Stimulated activated naive CD8-positive, alpha-beta T cell treated with anti-CD3 and anti-CD28 coated beads, Interleukin-15, Interleukin-2, amounts not matched to agents 100 U/mL and 50 U/mL, for 24 hours (primary cell): ENCODE measurements at places on chromosomes 6 and 20.

DNA sequence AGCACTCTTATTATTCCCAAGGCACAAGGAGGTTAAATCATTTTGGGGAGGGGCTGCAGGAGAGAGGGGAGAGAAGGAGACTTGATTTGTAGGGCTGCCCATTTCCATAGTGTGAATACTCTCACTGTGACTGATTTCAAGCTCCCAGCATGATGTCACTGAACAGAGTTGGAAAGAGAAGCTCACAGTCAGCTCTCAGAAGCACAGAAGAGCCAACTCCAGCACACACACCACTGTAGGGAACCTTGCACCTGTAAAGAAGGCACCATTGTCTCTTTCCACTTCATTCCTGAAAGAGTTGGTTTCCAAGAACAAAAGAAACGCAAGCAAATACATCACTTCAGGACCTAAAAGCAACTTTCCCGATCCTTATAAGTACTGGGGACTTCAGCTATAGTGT, 12.7 kb upstream of the STK35 start:
- no peak for DNase-seq

DNA sequence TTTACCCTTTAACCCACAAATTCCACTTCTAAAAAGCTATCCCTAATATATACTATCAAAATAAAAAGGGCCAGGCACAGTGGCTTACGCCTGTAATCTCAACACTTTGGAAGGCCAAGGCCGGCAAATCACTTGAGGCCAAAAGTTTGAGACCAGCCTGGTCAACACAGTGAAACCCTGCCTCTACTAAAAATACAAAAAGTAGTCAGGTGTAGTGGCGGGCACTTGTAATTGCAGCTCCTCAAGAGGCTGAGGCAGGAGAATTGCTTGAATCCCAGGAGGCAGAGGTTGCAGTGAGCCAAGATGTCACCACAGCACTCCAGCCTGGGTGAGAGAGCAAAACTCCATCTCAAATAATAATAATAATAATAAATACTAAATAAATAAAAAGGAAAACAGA, 82.5 kb downstream of the TRIM27 start:
- no peak for DNase-seq

DNA sequence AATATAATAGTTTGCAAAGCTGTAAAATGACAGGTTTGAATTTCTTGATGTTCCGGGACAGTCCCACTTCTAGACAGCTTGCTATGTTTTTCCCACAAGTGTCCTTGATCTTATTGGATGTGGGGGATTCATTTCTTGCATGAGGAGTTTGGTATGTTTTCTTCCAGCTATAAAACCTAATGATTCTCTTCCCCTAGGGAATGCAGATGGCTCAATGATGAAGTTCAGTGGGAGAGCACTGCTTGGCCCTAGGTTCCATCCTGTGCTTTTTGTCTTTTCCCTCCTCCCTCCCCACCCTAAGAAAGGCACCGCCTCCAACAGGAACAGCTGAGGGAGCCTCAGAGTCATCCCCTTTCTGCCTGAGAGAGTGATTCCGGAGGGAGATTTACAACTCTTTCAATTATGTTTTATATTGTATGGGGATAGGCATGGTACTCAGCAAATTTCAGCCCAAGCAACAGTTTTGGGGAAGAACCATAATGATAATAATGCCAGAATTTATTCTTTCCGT, 149.2 kb downstream of the PHACTR1 start:
- no peak for DNase-seq

DNA sequence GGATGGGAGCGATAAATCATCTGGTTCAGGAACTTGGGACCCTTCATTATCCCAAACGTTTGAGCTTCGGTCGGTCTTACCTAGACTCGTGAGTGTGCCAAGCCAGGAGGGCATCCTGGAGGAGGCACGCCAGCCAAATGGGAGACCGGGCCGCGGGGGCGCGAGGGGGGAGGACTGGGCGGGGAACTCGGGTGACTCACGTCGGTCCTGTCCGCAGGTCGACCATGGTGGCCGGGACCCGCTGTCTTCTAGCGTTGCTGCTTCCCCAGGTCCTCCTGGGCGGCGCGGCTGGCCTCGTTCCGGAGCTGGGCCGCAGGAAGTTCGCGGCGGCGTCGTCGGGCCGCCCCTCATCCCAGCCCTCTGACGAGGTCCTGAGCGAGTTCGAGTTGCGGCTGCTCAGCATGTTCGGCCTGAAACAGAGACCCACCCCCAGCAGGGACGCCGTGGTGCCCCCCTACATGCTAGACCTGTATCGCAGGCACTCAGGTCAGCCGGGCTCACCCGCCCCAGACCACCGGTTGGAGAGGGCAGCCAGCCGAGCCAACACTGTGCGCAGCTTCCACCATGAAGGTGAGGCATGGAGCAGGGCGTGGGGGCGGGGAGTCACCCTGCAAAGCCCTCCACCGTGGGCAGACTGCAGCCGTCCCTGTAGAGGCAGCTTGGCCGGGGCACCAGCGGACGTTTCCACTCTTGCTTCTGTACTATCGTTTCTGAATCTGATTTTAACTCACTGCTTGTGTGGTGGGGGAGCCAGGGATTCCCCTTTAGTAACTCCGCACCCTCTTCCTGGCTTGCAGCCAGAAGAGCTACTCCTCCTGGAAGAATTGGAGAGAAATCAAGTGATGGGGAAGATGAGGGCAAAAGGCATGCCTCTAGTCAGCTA, 2.7 kb downstream of the BMP2 start:
- no peak for DNase-seq

DNA sequence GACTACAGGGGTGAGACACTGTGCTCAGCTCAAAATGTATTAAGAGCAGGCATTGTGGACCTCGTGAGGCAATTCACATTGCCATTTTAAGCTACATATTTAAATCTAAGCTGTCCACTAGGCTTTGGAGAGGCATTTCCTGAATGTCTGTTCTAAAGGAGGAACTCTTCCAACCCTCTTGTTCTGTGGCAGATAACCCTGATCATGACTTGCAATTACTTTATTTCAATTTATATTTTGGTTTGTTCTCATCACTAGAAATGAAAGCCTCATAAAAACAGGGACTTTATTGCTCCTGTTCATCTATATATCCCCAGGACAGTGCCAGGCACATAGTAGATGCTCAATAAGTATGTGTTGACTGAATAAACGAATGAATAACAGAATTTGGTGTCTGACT, 84.0 kb upstream of the SALL4 start:
- DNase-seq = no peak

- DNase-seq = no peak
Measured at GRCh38 chr6:7632501-7633290, 42.7 kb downstream of the SNRNP48 start.

- no peak for DNase-seq
Measured at GRCh38 chr6:78363688-78364087, 503.7 kb upstream of the IRAK1BP1 start.

DNA sequence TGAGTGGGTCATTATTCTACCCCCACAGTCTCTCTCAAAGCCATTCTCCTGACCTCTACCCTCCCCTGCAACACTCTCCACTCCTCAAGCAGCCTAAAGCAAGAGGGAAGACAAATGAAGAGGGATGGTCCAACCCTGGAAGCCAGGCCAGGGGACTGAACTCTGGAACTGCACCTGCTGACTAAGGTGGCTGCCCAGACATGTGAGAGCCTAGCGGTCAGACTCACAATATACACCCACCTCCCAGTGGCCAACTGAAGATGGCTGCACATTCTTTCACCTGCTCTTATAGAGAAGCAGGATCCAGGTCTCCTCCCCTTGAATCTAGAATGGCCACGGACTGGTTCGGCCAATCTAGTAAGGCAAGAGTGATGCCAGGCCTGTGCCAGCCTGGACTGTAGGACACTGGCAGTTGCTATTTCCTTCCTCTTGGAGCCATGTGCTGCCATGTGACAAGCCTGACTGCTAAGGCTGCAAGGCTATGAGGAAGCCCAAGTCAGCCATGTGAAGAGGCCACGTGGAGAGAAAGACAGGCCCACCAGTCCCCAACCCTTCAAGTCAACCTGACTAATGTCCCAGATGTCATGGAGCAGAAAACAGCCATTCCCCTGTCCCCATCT, 31.8 kb downstream of the ACSS1 start:
- no peak for DNase-seq

- no peak for DNase-seq
Measured at GRCh38 chr6:121584586-121585369, 149.3 kb downstream of the GJA1 start.

DNA sequence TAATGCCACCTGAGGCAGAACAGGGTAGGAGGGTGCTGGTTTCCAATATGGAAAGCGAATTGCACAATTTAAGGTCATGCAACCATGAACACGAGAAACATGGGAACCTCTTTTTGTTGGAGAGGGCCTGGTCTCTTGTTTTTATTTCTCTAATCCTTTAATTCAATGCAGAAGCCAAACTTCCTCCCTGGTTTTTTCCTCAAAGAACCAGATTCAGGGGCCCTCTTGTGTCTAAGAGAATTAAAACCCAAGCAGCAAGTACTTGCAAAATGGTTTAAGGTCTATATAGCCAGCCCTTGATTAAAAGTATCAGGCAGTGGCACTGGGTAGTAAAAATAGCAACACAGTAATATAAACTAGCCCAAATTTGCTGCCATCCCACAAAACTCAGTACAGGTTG, 19.5 kb downstream of the GSTA4 start:
- DNase-seq = no peak

DNA sequence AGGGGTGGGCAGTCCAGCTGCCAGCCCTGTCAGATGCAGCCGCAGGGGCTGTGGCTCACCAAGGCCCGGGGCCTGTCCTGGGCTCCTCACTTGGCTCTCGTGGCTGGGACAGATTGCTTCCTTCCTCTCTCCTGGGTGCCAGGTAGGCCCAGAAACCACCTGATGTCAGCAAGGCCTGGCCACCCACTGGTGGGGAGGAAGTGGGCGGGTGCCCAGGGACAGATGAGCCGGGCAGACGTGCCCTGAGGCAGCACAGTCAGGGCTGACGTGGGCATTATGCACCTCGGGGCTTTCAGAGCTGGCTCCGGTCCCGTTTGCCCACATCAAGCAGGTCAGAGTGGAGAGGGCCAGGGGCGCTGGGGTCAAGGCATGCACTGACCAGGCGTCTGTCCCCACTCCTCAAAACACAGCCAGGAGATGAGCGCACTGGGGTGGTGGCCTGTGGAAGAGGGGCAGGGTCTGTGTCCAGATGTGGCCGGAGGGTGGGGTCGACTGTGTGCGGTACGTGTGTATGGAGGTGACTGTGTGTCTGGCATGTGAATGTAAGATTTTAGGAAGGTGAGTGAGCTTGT, 133.2 kb upstream of the PTPN1 start:
- DNase-seq = no peak

DNA sequence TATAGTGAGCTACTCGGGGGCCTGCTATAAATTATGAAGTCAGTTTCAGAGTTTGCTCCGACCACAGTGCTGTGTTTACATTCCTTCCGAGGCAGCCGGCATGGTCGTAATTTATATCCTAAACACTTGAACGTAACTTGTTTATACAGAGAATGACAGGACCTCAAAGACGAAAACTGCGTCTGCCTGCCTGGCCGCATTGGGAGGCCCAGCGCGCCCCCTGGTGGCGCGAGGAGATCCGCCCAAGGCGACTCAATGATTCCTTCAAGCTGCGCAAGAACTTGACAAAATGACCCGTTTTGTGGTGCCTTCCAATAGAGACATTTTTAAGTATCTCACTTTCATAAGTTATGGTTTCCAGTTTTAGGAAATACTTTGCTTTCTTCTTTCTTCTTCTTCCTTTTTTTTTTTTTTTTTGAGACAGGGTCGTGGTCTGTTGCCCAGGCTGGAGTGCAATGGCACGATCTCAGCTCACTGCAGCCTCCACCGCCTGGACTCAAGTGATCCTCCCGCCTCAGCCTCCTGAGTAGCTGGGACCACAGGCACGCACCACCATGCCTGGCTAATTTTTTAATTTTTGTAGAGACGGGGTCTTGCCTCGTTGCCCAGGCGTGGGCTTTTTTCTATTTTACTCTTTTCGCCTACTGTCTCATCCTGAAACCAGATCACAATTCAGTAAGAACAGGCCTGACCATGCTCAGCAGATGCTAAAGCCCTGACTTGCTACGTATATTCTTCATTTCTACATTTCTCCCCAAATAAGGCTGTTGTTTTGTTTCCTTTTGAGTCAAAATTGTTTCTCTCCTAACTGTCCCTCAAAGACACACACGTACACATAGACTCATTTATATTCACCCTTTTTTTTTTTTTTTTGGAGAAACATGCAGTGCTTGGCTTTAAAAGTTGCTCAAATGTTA, 7.8 kb downstream of the FOXF2 start:
- peak; percentile 75 for DNase-seq

GRCh38 chr6:166520905-166521834, 65.3 kb downstream of the RAMACL start:
- DNase-seq = no peak

DNA sequence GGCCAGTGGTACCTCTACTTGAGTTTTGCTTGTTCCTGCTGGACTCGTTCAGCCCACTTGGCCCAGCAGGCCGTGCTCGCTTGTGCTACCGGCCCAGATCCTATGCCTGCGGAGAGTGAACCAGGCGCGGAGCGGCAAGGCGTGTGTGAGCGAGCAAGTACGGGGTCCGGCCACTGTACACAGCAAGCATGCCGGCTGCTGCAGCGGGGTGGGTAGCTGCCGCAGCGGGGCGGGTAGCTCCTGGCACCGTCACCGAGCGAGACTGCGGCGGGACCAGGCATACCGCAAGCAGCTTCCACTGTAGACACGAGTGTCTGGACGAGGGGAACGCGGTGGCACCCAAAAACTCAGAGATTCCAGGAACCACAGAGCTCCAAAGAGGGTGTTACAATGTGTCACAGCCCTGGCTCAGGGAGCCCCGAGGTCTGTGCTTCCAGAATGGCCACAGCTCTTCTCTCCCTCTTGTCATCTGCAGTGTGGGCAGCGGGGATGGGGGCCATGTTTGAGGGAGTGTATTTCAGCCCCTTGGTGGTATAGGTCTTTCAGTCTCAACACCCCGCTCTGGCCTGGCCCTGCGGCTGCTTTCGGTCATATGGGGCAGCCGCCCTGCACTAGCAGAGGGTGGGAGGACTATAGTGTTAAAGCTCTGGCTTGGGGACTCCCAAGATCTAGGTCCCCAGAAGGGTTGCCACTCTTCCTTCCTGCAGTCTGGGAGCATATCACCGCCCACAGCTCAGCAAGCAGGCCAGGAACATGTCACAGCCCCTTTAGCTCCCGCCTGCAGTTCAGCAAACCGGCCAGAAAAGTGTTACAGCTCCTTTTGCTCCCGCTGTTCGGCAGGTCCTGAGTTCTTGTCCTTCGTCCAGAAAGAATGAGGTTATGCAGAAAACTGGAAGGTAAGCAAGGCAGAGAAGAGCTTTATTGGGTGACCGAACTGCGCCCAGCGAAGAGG, 6.1 kb upstream of the RWDD1 start:
- DNase-seq = peak; percentile 32

- peak; percentile 35 for DNase-seq
Measured at GRCh38 chr6:157800420-157801237, 22.4 kb upstream of the SNX9 start.

DNA sequence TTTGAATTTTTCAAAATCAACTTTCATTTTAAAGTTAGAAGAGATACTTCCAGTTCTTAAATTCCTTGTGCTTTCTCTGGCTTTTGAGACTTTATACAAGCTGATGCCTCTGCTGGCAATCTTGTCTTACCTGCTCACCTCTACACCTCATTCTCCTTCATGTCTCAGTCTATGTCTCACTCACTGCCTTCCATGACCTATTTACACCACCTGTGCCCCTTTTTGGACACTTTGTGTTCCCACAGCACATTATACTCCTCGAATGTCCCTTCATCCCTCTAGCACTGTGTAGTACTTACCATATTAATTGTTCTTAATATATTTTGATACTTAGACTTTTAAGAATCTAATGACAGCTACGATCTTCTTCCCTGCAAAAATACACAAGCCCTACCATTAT, 15.3 kb downstream of the PHIP start:
- DNase-seq = no peak
